Stimulated activated CD4-positive, alpha-beta T cell treated with anti-CD3 and anti-CD28 coated beads, Interleukin-1b, Interleukin-23, amount 100 ng/mL, for 1 hour (primary cell): ENCODE measurements at places on chromosomes 11 and 22.

- DNase-seq = no peak
Observed at GRCh38 chr11:29312812-29313211, 704.0 kb downstream of the KCNA4 start.

GRCh38 chr11:71331631-71332030 is 79.3 kb upstream of the SHANK2 start:
- no peak for DNase-seq

DNA sequence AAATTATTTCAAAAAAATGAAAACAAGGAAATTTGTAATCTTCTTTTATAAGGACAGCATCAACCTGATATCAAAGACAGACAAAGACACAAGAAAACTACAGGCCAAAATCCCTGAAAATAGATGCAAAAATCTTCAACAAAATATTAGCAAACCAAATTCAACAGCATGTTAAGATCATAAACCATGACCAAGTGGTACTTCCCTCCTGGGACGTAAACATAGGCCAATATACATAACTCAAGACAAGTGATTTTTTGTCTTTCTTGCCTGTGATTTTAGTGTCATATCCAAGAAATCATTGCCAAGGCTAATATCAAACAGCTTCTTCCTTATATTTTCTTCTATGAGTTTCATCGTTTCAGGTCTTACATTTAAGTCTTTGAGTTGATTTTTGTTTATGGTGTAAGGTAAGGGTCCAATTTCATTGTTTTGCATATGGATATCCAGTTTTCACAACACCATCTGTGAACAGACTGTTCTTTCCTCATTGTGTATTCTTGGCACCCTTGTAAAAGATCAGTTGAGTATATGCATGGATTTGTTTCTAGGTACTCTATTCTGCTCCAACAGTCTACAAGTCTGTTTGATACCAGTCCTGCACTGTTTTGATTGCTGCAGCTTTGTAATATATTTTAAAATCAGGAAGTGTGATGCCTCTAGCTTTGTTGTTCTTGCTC is 50.0 kb downstream of the SBF2 start:
- DNase-seq = no peak

DNA sequence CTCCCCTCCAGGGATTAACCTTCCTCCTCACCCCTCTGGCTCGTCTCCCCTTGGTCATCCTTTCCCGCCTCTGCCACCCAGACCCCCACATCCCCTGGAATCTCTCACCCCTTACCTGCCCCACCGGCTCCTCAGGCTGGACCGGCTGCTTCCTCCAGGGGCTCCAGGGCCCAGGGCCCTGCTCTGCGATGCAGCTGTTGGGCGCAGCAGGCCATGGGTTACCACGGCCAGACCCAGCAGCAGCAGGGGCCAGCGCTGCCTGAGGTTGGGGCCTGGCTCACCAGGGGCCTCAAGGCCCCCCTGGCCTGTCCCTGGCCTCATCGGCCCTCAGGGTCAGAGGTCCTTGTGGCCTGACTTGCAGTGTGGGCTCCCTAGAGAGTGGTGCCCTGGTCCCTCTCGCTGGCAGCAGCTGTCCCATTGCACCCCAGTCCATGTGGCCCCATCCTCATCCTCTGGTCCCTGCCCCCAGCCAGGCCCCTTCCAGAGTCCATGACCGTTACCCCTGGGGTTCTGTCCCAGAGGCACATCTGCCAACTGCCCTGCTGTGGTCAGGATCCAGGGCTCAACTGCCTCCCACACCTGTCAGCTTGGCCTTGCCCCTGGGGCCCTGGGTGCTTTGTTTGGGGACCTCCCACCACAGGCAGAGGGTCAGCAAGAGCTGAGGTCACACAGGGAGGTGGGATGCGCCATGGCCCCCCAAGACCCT is at the start of gene IGLL1:
IGLL1 (minus strand) TSS at position 421 of the 706 bp plus-strand sequence; CDS start at position 321, 100 bp downstream.
- DNase-seq = no peak

- no peak for DNase-seq
Observed at GRCh38 chr11:66820381-66820780, 22.9 kb upstream of the RCE1 start.
